Stimulated activated CD8-positive, alpha-beta memory T cell treated with anti-CD3 and anti-CD28 coated beads, Interleukin-7, amount 100 ng/mL, for 48 hours (primary cell): ENCODE measurements at places on chromosomes 6 and 20.

DNA sequence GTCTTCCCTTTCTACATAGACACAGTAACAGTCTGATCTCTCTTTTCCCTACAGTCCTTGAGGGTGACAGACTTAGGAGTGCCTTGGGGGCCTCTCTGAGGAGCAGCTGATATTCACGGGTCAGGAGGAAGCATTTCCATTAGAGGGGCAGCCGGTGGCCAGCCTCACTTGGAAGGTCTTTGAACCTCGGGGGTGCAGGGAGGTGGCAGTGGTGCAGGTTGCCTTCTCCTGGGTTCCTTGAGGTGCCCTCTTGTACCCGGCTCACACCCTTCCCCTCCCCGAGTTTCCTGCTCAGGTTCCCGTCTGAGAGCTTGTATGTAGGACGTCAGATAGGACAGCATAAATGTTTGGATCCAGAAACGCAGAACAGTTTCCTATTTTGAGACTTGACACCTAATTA is 2.5 kb downstream of the RTEL1 start:
- DNase-seq = no peak

DNA sequence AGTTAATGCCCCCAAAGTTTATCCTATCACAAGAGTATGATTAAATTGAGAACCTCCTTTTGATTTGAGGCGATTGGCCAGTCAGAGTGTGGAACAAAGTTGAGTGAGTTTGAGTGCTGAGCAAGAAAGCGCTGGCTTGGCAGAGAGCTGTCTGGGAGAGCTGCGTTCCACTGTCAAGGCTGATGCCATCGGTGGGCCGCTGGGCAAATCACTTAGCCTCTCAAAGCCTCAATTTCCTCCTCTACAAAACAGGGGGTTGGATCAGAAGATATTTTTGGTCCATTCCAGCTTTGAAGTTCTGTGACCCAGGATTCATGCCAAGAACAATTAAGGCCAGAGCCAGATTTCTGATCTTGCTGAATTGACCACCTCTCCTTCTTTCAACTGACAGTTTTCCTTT is 60.2 kb downstream of the TMEM242 start:
- DNase-seq = no peak

GRCh38 chr6:165805067-165805555 is 142.1 kb upstream of the PDE10A start:
- DNase-seq = no peak

- no peak for DNase-seq
These were observed 574 bp downstream of the ARHGAP40 start for GRCh38 chr20:38602185-38602581.

- DNase-seq = no peak
These were observed 76.1 kb upstream of the GPR6 start for GRCh38 chr6:109901976-109902375.

DNA sequence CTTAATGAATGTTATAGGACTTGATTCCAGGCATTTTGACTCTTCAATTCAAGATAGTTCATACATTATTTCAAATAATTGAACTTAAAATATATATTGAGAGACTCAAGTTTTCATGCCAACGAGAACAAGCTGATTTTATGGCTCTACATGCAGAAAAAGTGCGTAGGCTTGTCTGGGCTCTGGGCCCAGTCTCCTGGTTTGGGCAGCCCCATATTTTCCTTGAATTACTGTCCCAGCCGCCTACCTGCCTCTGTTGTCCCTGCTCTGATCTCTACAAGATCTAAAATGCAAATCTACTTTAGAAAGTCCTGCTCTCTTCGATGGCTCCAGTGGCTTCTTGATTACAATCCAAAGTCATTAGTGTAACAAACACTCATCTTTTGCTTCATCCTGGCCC is 537.4 kb upstream of the CHD6 start:
- no peak for DNase-seq
